ENCODE measurements at places on chromosomes 3 and 15. TPM values are rescaled to one million over a fixed set of nuclear protein-coding genes. Genes with fewer than 3 reads are reported as not detected.

The TRIM42 gene
- not detected for total RNA-seq

The ANKUB1 gene
- total RNA-seq: 0.31 TPM

The CDHR4 gene
- total RNA-seq: not detected

The ZMYND10 gene
- 0.11 TPM for total RNA-seq

The EIF4E3 gene
- total RNA-seq: 1.4 TPM

Data from hair follicular keratinocyte (primary cell).